ENCODE measurements at places on chromosomes 7 and 10.

- DNase-seq, result no peak
These were observed 41.8 kb upstream of the MKI67 start for GRCh38 chr10:128167926-128168520.

DNA sequence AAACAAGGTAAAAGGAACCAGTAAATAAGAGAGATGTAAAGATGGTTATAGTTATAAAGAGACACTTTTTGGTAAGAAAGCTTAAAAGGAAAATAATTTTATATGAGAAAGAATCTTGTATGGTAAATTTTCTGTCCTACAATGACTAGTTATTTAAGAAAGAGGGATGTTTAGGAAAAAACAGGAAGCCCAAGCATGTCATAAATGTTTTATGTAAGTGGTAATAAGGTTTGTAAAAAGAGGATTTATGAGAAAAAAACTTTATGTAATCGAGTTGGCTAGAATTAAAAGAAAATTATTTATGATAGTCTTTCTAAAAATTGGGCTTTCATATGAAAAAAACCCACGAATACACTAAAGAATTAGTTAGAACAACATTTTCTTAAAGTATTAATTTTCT lies 34.2 kb upstream of the CREB3L2 start:
- DNase-seq, result no peak

DNA sequence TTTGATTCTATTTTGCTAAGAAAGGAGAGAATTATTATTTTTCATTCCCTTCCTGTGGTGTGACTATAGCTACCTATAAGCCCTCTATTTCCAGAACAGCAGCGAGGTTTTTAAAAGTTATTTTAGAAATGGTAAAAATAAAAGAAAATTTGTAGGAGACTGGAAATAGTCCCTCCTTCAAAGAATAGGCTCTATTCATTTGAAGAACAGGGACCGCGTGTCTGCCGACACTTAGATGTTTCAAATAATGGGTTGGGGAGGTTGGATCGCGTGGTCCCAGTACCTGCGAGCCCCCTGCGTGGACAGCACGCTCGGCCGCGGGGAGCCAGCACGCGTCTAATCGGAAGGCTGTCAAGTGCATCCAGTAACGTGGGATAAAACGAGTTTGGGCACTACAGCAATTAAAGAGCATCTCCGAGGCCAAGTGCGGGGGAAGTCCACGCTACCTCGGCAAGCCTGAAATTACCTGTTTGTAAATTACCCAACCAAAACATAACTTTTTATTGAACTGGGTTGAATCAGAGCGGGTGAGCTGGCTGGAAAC lies 1.0 kb downstream of the CACNA2D1 start:
- no peak for DNase-seq

GRCh38 chr7:44110719-44111635 lies 6.8 kb downstream of the AEBP1 start:
- DNase-seq, result no peak

- DNase-seq, result peak; percentile 79
These were observed 1120.6 kb downstream of the SORCS1 start for GRCh38 chr10:106043863-106044262.

DNA sequence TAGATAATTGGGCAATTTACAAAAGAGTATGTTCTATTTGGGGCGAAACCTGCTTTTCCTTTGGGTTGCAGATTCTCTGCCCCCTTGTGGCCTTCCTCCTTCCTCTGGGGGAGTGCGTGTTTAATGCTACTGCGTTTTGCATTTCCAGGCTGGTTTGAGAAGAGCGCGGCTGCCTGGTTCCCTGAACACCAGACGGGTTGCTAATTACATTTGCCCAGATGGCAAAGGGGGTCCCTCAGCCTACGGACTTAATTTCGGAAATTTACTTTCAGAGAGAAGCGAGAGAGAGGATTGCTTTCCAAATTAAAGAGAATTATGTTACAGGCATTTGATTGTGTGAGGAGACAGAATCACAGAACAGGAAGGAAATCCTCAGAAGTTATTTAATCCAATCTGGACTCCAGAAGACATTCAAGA lies 91.9 kb upstream of the JAZF1 start:
- DNase-seq, result peak; percentile 64

GRCh38 chr10:103125323-103126267 lies 67.5 kb downstream of the NT5C2 start:
- no peak for DNase-seq

GRCh38 chr7:149166142-149166541 lies 18.9 kb downstream of the ZNF398 start:
- no peak for DNase-seq

GRCh38 chr10:67695555-67695954 lies 440 bp downstream of the CTNNA3 start:
- DNase-seq, result no peak

GRCh38 chr7:17939211-17939605 lies 1.1 kb downstream of the SNX13 start:
- peak; percentile 23 for DNase-seq

DNA sequence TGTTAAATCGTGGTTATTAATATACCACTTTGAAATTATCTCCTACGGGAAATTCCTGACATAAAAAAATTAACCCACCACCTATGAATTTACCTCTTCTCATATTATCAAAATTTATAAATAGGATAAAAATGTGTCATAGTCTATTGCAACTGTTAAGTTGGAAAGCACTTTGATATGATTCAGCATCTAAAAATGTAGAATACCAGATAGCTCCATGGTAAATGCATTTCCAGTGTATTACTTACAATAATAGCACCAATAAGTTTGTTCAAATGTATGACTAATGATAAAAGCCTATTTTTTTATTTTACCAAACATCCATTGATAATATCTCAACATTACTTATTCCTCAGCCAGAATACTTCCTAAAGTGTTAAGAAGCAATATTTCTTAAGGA lies 13.6 kb upstream of the KCND2 start:
- peak; percentile 65 for DNase-seq

DNA sequence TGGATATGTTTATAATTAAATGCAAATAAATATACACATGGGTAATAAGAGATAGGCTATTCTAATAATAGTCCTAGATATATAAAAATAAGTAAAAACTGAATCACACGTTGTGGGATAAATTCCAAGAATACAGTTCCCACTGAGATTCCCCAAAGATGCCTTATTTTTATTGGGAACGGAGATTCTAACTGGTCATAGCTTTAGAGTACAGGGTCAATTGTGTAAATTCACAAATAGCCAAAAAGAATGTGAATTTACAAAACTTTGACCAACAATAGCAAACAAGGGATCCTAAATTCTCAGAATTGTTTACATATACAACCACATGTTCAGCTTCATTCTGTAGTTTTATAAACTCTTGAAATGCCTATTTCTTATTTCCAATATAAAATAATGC lies 65.0 kb downstream of the VSTM4 start:
- peak; percentile 42 for DNase-seq

All from fibroblast of skin of right biceps (primary cell).